GM06990 (cell line): ENCODE measurements at places on chromosomes 2 and 18.
A peak's percentile ranks its signal among the peaks of the same experiment; 100 is the strongest.

- DNase-seq, result no peak
Measured at GRCh38 chr2:200625958-200626363, 40.1 kb downstream of the AOX1 start.

DNA sequence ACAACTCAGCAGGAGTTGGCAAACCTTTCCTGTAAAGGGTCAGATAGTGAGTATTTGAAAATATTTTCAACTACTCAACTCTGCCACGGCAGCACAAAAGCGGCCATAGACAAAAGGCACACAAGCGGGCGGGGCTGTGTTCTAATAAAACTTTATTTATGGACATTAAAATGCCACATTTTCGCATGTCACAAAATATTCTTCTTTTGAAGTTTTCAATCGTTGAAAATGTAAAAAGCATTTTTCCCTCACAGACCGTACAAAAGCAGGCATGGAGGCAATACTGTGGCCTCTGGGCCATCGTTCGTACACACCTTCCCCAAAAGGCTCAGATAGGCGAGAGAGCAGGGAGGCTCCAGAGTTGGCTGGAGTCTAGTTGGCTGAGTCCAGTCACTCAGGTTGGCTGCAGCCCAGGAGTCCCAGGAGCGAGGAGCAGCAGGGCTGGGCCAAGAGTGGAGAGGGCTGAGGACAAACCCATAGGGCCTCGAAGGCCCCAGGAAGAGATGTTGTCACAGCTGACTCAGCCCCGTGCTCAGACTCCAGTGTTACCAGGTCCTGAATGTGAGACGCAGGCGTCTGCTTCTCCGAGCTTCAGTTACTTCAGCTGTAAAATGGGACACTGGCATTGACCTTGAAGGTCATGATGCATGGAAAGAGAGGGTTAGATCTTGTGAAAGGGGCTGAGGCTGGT is 42.5 kb downstream of the SDC1 start:
- no peak for DNase-seq

DNA sequence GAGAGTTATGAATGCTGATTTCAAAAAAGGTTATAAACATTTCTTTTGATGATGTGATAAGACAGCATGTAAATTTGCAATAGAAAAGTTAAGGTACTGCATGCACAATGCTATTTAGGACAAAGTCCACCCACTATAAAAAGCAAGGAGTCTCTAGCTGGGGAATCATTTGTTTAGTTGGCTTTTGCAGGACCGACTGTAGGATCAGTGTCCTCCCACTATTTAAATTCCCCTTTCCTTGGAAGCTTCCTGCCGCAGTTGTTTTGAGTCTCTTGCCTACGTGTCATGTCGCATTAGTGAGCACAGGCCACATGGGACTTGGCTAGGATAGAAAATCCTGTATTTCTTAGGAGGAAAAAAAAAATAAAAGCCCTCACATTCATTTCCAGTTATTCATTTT is 13.1 kb downstream of the QPCT start:
- DNase-seq, result no peak

GRCh38 chr2:28704621-28705020 is 47.0 kb upstream of the PPP1CB start:
- no peak for DNase-seq

GRCh38 chr18:28158083-28158581 is 18.8 kb downstream of the CDH2 start:
- no peak for DNase-seq

DNA sequence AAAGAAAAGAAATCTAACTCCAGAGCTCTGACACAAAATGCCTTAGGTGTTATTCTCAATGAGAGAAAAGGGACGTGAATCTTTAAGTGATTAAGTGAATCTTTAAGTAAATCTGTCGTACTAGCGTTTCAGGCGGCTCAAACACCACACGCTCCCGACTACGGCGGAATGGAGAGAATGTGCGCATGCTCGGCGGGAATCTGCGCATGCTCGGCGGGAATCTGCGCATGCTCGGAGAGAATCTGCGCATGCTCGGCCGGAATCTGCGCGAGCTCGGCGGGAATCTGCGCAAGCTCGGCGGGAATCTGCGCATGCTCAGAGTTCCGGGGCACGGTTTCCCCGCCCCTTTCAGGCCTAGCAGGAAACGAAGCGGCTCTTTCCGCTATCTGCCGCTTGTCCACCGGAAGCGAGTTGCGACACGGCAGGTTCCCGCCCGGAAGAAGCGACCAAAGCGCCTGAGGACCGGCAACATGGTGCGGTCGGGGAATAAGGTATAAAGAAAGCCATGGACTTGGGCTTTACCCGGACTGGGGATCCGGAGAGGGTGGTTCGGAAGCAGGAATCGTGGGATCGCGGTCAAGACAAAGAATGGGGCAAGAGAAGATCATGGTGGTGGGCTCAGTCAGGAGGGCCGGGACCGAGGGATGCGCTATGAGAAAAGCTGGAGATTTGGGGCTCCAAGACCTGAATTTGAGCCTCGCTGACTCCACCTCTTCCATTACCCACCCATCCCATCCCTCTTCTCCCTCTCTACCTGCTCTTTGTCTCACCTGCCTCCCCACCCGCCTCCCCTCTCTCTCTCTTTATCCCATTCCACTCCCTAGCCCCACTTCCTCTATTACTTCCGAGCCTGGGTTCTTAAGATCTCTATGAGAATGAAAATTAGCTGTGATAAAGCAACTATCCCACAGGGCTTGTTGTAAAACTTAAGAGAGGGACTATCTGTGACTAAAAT is at the start of gene XRCC5:
TSS of gene XRCC5 (plus strand) at position 382 of the 955 bp plus-strand sequence. CDS start at position 471, 89 bp downstream.
- peak; percentile 98 for DNase-seq

GRCh38 chr2:215850380-215850779 is 163.0 kb downstream of the MREG start:
- DNase-seq, result no peak

- no peak for DNase-seq
Measured at GRCh38 chr2:237996021-237996593, 29.3 kb downstream of the UBE2F start.

DNA sequence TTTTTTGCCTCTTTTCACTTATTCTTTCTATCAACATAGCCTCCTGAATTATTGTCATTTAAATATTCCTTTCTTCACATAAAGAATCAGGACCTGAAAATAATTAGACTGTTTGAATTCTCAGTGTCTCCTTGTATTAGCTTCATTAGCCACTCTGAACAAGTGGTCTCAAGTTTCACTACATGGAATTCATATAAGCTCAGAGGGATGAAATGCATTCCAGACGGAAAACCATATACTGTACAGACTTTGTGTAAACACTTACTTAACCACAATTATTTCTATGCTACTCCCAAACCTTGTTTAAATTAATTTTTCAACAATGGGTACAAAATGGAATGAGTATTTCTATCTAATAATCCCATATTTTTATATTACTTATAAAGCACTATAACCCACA is 53.4 kb downstream of the CHN1 start:
- DNase-seq, result no peak

DNA sequence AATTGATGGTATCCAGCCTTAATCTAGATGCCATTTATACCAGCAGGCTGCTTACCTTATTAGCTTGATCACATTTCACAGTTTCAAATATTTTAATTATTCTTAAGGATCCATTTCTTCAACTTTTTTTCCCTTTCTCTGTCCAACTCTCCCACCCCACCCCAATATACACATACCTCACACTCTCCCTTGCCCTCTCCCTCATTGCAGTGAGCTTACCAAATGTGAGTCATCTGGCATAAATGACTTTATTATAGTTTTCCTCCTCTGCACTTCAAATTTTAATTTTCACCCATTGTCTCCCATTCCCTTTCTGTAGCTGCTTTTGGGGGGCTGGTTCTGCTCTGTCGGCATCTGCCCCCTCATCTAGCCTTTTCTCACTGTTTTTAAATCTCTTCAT is 12.9 kb downstream of the HTR2B start:
- DNase-seq, result no peak
